Epithelial cell of prostate (primary cell): ENCODE measurements at places on chromosomes 3 and 15.
A peak's percentile ranks its signal among the peaks of the same experiment; 100 is the strongest.

DNA sequence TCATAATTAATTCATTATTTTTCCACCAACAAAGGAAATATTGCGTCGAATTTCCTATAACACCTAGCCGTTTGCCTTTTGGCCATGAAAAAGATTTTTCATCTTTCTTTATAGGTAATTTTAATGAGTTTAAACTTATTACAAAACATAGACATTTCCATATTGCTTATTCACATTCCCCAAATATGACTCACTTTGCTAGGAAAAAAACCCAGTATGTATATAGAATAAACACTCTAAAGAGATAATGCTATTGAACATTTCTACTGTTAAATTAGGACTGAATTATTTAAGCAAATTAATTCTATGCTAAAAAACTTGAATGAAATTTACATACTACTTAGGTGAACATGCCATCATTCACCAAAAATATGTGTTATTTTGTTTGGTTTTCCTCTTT, 16.2 kb downstream of the ZPLD1 start:
- no peak for DNase-seq

DNA sequence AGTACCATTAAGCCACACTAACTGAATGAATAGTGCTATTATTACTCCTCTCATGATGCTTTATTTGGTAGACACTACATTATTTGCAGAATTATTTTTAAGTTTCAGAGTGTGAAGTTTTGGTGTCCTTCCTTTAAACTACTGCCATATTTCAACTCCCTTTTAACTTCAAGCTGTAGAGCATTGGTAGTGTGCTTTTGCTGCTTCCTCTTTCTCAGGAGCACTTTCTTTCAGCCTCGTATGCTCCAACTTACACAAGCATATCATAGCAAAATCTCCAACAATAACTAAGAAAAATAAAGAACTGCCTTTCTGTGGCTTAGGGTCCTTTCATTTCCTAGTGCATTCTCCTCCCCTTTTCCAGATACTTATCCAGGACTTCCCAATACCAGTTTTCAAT, 476.4 kb upstream of the AGTR1 start:
- DNase-seq = no peak

- no peak for DNase-seq
Observed at GRCh38 chr15:58293622-58294550, 137.9 kb upstream of the LIPC start.

- DNase-seq = peak; percentile 68
Observed at GRCh38 chr3:31041161-31041978, 146.9 kb upstream of the GADL1 start.

DNA sequence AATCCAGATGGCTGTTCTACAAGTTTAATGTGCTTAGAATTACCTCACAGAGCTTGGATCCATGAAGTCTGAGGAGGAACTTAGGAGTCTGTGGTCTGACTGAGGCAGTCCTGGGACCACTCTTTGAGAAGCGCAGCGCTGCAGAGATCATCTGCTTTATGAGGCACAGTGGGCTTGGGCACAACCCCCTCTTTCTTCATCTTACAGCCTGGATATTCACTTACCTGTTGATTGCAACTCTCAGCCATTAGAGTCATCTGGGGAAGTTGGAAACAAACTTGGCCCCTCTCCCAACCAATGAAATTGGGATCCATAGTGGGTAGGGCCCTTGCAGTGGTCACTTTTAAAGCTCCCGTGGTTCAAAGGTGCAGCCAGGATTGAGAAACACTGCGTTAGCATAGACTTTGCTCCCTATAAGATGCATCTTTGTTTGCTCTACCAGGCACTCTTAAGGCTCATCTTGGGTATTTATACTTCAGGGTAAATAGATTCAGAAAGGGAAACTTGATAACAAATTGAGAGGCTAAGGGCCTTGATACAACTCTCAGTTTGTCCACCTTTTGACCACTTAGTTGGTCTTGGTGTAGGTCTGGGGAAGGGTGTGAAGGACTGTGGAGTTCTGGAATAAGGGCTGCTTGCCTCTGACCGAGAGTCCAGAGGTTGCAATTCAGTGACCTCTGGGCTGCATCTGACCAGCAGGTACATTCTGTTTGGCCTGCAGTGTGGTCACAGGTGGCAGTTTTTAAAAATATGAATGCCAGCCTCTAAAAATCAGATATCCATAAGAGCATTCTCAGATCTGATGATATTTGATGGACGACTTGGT, 22.8 kb downstream of the FEM1B start:
- DNase-seq = no peak

DNA sequence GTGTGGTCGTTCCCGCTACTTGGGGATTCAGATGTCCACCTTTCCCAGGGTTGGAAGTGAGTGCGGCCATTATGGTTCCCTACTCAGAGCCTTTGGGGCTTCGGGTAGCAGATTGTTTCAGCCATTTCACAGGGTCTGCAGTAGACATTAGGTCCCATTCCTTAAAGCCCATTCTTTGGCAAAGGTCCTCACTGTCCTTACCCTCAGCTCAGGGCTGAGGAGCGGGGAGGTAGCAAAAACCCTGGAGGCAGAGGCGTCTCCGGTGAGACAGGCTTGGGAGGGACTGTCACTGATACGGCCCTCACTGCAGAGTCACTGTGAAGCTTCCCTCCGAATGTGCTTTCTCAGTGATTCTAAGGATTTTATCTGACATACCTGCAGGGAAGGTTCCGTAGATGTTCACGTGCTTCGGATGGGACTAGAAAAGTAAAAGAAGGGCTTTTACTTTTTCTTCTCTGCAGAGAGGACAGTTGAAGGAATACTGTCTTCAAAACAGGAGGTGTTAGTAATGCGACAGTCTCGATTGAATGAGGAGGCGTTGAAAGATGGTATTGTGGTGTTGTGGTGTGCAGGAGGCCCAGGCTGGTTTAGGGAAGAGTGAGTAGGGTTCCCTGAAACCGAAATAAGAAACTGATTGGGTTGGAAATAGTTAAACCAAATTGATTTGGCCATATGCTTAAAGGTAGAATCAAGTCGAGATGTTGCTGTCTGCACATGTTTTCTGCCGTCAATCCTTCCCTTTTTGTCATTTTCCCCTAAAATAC, 630 bp downstream of the ATP6V1A start:
- DNase-seq = no peak

GRCh38 chr3:72630327-72630968, 217.8 kb downstream of the SHQ1 start:
- DNase-seq = no peak

GRCh38 chr3:141462176-141462859, 24.5 kb upstream of the RASA2 start:
- no peak for DNase-seq

DNA sequence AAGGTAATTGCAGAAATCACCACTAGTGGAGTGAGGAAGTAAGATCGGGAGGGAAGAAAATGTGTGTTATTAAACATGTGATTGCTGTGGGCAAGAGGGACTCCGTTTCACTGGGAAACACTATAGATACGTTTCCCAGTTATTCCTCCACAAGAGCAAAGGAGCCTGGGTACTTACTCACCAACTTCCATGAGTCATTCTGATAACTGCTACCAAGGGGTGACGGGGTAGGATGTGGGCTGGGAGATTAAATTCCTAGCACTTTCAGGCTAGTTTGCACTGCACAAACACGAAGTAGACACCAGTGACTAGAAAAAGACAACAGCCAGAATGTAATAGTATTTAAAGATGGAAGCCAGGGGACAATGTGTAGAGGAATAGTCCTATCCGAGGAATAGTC, 812.9 kb upstream of the CFAP20DC start:
- no peak for DNase-seq
